KG1 (cell line): ENCODE measurements at places on chromosomes 11 and 22.

DNA sequence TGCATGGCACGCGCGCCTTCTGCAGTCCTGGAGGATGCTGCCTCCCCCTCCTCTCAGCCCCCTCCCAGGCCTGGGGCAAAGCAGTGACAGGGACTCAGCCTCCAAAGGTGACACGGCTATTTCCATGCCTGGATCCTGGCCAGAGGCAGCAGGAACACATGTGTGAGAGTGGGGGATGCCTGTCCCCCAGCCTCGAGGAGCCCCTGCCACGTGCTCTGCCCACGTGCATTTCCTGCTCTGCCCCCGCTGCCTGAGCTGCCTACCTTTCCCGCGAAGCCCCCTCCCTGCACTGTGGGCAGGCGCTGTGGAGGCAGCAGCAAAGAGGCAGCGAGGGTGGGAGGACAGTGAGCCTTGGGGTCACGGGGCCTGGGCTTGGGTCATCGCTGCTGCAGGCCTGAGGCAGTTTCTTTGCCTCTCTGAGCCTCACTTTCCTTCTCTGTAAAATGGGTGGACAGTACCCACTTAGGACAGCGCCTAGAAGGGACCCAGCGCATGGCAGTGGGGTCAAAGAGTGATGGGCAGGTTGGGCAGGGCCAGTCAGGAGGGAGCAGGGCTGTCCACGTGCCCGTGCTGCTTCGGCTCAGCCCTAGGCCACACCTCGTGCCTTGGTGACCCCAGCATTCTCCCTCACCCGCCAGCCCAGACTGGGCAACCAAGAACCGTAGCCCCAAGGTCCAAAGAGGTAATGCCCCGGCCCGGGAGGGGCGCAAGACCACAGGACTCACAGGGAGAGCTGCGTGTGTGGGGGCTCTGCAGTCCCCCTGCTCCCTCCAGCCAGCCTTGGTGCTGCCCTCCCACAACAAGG, 48.6 kb downstream of the FLRT1 start:
- DNase-seq: no peak

- no peak for DNase-seq
Observed at GRCh38 chr11:76621466-76621865, 49.1 kb downstream of the LRRC32 start.

DNA sequence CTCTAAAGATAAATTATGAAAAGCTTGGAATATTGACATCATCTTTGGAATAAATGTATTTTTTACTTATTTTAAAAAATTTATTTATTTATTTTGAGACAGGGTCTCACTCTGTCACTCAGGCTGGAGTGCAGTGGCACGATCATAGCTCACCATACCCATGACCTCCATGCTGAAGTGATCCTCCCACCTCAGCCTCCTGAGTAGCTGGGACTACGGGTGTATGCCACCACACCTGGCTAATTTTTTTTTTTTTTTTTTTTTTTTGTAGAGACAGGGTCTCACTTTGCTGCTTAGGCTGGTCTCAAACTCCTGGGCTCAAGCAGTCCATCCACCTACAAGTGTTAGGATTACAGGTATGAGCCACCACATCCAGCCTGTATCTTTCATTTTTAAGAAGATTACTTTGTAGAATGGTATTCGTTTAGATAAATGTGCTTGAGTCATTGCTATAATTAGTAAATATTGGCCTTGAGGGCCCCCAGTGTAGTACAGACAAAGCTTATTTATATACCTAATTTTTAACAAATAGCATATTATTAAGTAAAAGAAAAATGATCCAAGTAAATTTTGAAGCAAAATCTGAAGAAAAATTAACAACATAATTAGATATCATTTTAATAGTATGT, 8.5 kb downstream of the SWAP70 start:
- no peak for DNase-seq

GRCh38 chr22:43862074-43862881, at the start of gene SULT4A1:
Gene SULT4A1, minus strand, starts transcription at chr22:43862513. Its CDS starts 131 bp downstream, at chr22:43862382.
- DNase-seq: no peak

GRCh38 chr22:49760630-49761571, 66.8 kb downstream of the BRD1 start:
- DNase-seq: no peak

- DNase-seq: no peak
Observed at GRCh38 chr11:1573903-1574237, 1.8 kb upstream of the DUSP8 start.

- DNase-seq: no peak
Observed at GRCh38 chr22:39559456-39560105, 11.0 kb upstream of the CACNA1I start.

- no peak for DNase-seq
Observed at GRCh38 chr11:99432677-99433076, 411.9 kb downstream of the CNTN5 start.

DNA sequence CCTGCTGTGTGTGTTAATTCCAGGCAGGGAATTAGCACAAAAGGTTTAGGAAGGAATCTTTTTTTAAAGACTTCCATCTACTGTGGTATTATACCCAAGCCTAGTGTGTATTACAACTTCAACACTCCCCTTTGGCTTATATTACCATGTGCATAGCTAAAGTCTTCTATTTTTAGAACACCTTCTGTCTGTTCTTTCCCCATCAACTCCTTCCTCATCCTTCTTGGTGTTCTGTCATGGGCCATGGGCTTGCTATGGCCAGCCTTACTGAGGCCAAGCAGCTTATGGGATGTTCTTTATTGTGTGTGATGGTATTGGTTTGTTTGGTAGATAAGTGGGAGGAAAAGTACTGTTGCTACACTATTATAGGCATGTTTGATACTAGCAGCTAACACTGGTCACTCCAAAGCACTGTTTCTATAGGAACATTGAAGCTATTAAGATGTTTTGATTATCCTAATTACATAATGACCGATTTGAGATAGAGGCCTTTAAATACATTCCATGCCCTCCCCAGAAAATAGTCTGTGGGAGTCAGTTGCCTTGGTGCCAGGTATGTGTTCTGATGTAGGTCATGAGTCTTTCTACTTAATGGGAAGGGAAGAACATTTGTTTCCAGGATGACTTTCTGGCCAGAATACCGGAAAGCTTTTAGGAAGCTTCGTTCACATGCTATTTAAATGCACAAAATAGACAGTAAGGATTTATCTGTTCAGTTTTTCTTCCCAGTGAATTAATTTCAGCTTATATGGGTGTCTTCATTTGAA, 16.5 kb downstream of the MCAM start:
- DNase-seq: no peak

- DNase-seq: no peak
Observed at GRCh38 chr11:2807025-2807681, 78.4 kb downstream of the CDKN1C start.

DNA sequence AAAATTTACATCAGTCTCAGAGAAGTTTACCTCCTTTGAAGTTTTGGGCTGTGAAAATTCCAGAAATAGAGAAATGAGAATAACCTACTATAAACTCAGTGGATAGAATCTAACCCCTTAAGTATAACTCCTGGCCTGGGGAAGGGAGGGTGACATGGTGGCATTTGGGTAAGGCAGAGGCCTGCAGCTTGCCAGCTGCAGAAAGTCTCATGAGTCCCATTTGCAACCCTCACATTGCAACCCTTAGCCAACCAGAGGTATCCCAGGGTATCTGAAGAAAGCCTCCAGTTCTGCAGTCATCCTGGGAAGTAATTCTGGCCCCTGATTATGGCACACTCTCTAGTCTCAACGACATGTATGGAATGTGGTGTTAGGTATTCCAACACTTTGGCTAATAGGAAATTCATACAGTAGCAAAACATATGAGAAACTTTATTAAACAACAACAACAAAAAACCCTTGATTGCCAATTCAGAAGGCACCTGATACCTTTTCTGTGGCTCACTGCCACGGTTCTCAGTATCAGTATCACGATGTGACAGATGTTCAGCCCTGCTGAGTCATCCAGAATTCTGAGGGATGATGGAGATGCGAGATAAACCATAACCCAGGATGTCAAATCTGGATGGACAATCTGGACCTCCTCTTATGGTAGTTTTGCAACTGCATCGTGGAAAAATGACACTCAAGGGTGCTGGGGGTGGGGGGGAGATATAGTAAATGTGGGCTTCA, 743.4 kb downstream of the NELL1 start:
- DNase-seq: no peak

DNA sequence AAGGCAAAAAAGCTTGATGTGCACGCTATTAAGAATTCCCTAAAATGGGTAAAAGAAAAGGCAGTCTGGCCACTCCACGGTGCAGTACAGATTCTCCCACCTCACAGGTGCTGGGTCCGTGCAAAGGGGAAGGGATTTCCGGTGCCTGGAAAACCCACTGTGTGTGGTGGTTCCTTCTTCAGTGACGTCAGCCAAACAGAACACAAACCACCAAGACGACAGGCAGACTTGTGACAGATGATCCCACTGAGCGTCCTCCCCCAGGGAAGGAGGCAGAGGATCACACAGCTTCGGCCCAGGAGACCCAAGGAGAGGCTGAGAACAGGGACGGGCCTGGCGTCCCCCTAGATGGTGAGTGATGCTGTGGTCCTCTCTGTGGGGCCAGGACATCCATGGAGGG, 18.6 kb downstream of the PHF21B start:
- no peak for DNase-seq

- DNase-seq: no peak
Observed at GRCh38 chr11:128962896-128963295, 20.2 kb upstream of the TP53AIP1 start.

DNA sequence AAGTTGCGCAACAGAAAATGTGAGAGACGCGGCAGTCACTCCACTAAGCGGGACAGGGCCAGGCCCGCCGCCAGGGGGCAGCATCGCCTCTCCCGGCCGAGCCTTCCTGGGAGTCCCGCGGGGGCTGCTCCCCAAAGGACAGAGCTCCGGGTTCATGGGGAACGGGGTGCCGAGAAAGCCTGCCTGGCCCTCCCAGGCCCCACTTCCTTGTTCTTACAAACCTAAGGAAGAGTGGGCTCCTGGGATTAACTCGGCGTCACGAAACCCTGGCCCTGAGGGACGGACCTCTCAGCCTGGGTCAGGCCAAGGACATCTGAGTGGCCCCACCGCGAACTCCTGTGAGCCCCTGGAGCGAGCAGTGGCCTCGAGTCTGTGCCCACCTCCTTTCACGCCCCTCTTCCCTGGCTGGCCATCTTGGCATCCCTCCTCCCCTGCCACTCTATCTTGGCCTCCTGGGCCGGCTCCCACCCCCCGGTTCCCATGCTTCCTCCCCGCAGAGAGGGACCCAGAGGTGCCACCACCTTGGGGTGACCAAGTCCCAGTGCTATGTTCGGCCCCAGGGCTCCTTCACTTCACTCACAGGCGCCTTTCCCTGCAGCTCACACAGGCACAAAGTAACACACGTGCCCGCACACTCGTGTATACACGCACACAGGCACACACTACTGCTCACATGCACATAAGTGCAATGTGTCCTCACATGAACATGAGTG, 99.9 kb upstream of the FGF3 start:
- peak; percentile 43 for DNase-seq

GRCh38 chr22:22519591-22519990, 479 bp downstream of the ZNF280A start:
- DNase-seq: no peak

- no peak for DNase-seq
Observed at GRCh38 chr22:32335471-32335870, 22.2 kb upstream of the RFPL3 start.

DNA sequence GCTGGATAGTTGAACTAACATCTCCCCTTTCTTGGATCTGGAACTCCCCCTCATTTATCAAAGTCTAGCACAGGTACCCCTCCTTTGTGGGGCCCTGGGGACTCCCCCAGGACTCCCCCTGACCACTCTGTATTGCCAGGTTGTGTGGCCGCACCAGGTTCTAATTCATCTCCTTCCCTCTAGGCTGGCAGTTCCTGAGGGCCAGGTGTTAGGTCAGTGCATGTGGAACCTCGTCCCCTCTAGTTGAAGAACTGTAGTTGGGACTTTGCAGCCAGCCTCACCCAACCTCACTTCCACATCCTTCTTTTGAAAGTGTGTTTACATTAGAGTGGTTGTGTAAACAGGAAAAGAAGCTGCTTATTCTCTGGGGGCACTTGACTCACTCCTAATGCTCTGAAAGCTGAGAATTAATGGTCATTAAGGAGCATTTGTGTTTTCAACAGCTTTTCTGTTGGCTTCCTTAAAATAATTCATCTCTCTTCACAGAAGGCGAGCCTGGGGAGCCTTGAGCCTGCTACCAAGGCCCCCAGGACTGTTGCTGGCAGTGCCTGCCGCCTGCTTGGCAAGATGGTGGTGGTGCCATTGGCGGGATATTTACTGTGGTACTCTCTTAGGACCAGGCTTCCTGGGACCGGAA, 11.8 kb downstream of the UPB1 start:
- no peak for DNase-seq

- peak; percentile 37 for DNase-seq
Observed at GRCh38 chr11:88552379-88553062, 215.0 kb upstream of the CTSC start.

- DNase-seq: no peak
Observed at GRCh38 chr11:1557051-1557884, 14.8 kb downstream of the DUSP8 start.

DNA sequence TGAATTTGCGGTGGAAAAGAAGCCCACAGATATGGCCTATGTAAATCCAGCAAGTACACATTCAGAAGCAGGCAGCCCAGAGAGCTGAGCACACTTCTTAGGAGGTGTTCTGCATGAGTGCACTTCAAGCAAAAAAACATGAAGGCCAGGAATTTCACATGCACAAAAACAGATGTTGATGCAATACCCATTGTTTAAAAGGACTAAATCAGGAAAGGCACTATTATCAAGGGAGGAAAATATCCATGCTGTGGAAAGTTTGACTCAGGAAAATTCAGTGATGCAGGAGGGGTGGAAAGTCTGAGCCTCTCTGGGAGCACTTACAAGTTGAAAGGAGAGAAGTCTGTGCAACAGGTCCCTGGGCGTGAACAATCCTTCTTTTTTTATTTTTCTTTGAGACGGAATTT, 15.8 kb upstream of the CARS1 start:
- DNase-seq: no peak

- no peak for DNase-seq
Observed at GRCh38 chr22:46614025-46614931, 5.9 kb upstream of the GRAMD4 start.

DNA sequence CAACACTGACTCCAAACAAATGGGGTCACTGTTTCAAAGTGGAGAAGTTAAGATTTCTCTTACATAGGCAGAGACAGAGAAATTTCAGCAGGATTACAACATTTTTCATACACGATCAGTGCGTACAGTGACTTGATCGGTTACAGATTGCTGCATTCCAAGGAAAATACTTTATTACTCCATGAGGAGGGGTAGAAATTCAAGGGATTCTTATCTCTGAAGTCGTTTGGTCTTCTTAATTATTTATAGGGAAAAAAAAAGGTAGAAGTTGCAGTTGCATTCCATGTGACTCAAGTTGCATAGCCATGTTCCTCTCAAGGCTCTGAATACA, 10.7 kb upstream of the SMIM38 start:
- DNase-seq: no peak

DNA sequence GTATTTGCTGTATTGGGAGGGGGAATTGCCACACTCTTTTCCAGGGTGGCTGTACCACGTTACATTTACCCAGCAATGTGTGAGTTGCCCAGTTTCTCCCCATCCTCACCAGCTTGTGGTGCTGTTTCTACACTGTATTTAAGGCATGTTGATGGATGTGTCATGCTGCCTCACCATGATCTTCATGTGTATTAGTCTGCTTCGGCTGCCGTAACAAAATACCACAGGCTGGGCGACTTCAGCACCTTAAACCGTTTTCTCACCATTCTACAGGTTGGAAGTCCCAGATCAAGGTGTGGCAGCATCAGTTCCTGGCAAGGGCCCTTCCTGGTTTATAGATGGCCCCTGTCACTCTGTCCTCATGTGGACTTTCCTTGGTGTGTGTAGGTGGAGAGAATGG, 169.7 kb downstream of the IGLL1 start:
- DNase-seq: no peak
